ENCODE measurements at places on chromosomes 7 and 10.

GRCh38 chr10:51675088-51675487, 24.3 kb downstream of the CSTF2T start:
- no peak for DNase-seq

DNA sequence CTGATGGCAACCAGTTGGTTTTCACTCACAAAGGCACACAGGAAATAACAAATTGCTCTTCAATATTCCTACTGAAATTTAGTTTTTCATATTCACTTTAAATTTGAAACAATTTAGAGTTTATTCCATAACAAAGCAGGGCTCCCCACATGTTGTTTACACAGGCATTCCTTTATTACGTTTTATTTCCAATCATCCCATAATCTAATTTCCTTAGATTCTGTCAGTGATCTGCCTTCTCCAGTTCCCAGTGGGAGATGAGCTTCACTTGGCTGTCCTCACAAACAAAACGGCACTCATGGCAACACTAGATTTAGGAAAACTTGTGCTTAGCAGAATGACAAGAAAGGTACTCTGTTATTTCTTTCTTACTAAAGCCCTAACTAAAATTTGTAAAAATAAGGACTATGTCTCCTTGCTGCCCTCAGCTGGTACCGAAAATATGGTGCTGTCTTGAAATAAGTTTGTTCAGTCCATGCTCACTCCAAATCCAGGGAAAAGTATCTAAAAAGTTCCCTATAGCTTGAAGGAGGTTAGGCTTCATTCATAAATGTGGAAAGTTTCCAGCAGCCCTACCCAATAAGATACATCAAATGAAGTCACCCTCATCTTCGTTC, 23.0 kb downstream of the PHYH start:
- DNase-seq, result peak; percentile 51

DNA sequence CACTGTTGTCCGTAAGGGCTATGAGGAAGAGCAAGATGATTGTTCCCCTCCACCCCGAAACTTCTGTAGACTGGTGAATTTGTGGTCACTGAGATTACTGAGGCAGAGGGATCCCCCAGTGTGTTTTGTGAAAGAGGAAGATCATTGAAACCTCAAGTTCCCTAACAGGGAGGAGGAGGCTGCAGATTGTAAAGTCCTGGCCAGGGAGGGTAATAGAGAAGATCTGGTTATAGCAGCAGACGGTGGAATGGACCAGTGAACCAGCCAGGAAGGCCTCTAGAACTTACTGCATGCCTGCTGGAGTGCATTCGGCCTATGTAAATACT, 31.1 kb downstream of the LMTK2 start:
- peak; percentile 27 for DNase-seq

- no peak for DNase-seq
Observed at GRCh38 chr10:14736043-14736442, 38.7 kb downstream of the FAM107B start.

DNA sequence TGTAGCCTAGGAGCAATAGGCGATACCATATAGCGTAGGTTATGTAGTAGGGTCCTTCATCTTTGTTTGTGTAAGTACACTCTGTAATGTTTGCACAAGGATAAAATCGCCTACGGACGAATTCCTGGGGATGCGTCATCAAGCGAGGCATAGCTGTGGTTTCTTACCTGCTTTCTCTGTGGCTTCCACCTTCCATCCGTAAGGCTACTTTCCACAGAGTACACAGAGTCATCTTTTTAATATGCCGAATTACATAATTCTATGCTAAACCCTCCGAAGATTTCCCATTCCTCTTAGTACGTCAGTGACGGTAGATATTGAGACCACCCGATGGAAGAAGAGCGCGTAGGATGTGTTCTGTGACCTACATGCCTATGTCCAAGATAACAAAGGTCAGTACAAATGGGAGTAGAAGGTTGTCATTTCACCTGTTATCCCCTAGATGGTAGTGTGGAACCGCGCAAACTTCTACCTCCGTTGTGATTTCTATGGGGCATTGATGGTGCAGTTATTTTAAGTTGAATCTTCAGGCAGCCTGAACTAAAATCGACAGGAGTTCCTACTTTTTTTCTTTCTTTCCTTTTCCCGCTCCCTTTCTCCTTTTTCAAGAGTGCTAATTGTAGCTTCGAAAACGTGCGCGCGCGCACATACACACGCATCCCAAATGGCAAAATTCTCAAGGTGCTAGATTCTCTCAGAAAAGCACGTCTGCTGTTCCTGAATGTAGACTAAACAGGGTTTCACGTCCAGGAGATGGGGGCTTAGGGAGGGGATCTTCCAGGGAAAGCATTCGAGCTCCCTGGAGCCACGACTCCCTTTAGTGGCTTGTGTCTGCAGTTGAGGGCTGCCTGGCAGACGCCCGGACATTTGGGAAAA, 111.7 kb upstream of the MBL2 start:
- peak; percentile 85 for DNase-seq

DNA sequence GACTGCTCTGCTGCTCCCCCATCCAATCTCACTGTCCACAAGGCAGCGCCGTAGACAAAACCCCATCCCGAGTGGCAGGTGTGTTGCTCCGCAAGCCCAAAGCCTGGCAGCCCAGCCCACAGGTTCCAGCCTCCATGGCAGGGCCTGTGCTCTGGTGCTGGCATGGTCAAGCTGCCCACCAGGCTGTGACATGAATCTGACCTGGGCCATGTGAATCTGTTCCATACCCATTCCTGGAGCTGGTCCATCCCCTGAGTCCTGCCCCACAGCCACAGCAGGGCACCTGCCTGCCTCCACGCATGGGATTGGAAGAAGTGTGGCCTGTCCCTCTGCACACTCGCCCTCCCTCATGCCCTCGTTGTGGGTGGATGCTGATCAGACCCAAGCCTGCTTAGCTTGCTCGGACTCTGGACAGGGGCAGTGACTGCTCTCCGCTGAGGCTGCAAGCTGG, 128.8 kb downstream of the PTPN20 start:
- no peak for DNase-seq

All from umbilical cord (tissue), 2 donors.